ENCODE measurements at places on chromosomes 13 and 19.
A peak's percentile ranks its signal among the peaks of the same experiment; 100 is the strongest.

DNA sequence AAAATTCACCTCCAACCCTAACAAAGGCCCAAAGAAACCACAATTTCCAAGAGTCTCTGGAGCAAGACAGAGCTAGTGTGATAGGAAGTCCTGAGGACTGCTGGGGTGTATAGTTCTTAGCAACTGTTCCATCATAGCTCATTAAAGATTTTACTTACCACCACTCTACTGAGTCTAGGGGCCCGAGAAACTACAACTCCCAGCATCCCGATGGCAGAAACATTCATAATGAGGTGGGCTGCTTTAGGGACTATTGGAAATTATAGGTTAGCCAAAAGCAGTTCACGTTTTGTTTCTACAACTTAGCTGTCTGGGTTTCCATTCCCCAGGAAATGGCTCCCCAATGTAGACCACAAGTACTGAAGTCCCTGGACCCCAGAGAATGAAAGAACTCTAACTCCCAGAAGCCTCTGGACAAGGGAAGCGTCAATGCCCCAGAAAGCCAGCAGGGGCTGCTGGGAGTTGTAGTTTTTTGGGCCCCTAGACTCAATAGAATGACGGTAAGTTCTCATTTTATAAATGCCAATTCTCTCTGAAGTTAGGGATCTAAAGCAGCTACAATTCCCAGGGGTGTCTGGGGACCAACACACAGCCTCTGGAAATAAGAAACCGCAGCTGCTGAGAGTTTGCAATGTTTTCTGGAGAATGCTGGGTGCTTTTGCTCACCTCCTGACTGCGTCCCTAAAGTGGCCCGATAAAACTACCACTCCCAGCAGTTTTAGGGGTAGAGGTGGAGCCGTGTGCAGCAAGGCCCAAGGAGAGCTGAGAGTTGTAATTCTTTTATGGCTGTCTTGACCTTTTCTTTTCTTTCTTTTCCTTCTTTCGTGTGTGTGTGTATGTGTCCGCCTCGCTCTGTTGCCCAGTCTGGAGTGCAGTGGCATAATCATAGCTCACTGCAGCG lies 11.1 kb downstream of the FTL start:
- peaks cover 1% of the 10 kb centered on the region for H3K4me1 ChIP-seq
- H3K27ac ChIP-seq: no peak overlapping the region
- no peak for DNase-seq
- no peak overlapping the region for H3K4me3 ChIP-seq
- H3K27me3 ChIP-seq: no peaks in the 10 kb centered on the region

DNA sequence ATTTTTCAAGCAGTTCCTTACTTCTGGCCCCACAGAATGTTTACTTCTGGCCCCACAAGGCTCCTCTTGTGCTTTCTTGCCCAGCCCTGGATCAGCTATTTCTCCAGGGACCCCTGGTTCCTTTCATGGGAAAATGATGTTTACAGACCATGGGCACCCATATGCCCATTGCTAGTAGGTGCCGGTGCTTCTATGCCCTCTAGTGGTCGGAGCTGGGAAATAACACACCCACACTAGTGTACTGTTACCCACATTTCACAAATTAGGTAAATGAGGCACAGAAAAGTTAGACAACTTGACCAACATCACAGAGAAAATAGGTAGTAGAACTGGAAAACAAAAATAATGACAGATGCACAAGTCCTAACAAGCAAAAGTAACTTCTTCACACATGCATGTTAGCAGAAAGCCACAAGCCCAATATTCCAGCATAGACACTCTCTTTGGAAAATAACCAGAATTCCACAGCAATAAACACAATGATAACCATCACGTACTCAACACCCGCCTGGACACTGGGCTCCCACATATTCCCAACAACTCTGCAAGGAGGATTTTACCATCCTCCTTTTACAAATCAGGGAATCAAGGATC lies 1.3 kb upstream of the CEACAM6 start:
- H3K27ac ChIP-seq: no peak overlapping the region
- peaks cover 6% of the 10 kb centered on the region for H3K4me1 ChIP-seq
- H3K36me3 ChIP-seq: no peaks in the 10 kb centered on the region
- H3K27me3 ChIP-seq: peaks cover 64% of the 10 kb centered on the region
- peak; percentile 61 for DNase-seq
- H3K4me3 ChIP-seq: no peak overlapping the region

- no peak overlapping the region for H3K4me3 ChIP-seq
- DNase-seq: no peak
- no peaks in the 10 kb centered on the region for H3K27me3 ChIP-seq
- peaks cover 10% of the 10 kb centered on the region for H3K36me3 ChIP-seq
These were observed 43.4 kb downstream of the BICRA start for GRCh38 chr19:47652285-47652684.

DNA sequence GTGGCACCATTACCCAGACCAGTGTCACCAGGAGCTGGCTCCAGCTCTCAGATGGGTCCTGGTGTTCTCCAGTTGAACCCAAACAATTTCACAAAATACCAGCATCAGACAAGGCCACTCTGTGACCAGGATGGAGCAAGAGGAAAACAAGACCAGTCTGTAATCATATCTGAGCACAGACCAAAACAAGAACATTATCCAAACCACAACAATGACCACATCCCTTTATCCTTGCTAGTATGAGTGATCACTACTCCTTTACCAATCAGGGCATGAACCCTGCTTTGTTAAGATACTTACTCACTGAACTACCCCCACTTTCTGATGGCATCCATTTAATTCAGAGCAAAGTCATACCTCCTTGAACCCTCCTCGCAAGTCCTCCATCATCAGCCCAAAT lies 145.9 kb downstream of the NUFIP1 start:
- no peaks in the 10 kb centered on the region for H3K36me3 ChIP-seq
- no peaks in the 10 kb centered on the region for H3K4me1 ChIP-seq
- H3K4me3 ChIP-seq: no peak overlapping the region
- H3K27ac ChIP-seq: no peak overlapping the region

DNA sequence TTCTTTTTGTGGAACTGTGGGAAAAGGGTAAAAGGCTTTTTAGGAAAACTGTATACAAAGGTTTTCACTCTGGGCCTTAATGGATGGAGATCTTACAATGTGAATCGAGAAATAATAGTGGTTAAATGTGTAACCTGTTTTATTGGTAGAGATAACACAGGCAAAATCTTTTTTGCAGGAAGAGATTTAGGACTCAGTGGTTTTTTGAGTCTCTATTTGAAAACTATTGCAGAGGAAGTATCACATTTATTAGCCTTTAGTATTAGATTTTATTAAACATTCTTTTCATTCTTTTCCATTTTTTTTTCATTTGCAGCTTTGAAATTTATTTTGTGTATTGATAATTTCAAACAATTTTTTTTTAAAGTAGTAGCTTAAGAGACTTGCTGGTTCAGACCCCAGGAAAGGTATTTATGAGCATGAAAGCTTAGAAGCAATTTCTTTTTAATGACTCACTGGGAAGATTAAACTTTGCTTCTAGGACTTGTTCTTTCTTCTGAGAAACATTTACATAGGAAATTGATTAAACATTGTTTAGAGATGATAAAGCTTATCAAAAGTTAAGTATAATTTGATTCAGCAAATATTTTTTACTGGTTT lies 10.5 kb downstream of the KLF5 start:
- DNase-seq: no peak
- H3K27me3 ChIP-seq: peaks cover 9% of the 10 kb centered on the region
- H3K4me1 ChIP-seq: no peaks in the 10 kb centered on the region
- H3K36me3 ChIP-seq: no peaks in the 10 kb centered on the region

- no peak overlapping the region for H3K4me3 ChIP-seq
- no peaks in the 10 kb centered on the region for H3K36me3 ChIP-seq
- H3K27me3 ChIP-seq: peaks cover 12% of the 10 kb centered on the region
- DNase-seq: no peak
- no peak overlapping the region for H3K27ac ChIP-seq
- no peaks in the 10 kb centered on the region for H3K4me1 ChIP-seq
These were observed 334.1 kb downstream of the SHISA2 start for GRCh38 chr13:25717666-25718197.

GRCh38 chr19:13053761-13054625 lies 48.7 kb downstream of the LYL1 start:
- H3K36me3 ChIP-seq: no peaks in the 10 kb centered on the region
- no peak overlapping the region for H3K4me3 ChIP-seq
- DNase-seq: no peak
- peaks cover 10% of the 10 kb centered on the region for H3K4me1 ChIP-seq
- H3K27ac ChIP-seq: no peak overlapping the region

DNA sequence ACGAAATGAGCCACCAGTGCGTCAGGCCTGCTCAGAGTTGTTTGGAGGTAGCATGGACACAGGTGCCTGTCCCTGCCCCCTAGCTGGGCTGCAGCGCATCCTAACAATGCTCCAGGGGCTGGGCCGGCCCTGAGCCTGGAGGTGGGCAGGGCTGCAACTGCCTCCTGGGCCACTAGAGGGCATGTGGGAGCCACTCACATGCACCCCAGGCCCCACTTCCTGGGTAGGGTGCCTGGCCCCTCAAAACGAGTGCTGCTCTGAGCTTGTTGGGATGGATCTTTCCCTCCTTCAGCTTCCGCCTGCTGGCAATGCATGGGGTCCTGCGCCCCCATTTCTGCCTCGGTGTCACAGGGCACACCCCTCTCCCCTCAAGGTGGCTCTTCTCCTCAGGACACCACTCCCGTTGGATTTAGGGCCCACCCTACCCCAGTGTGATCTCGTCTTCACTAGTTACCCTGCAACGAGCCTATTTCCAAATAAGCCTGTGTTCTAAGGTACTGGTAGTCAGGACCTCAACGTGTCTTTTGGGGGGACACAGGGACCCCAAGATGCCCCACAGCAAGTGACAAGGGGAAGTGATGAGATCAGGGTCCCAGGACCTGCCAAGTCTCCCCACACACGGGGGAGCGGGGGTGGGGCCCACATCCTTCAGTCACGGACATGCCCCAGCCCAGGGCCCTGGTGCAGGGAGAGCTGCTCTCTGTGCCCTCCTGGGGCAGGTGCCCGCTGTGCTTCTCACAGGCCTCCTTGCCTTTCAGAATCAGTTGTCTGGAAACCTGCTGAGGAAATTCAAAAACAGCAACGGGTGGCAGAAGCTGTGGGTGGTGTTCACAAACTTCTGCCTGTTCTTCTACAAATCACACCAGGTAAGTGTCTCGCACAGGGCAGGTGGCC lies 131.3 kb downstream of the STK24 start:
- no peaks in the 10 kb centered on the region for H3K27me3 ChIP-seq
- H3K4me3 ChIP-seq: peak overlapping the region; percentile 10
- H3K36me3 ChIP-seq: peaks cover 20% of the 10 kb centered on the region

DNA sequence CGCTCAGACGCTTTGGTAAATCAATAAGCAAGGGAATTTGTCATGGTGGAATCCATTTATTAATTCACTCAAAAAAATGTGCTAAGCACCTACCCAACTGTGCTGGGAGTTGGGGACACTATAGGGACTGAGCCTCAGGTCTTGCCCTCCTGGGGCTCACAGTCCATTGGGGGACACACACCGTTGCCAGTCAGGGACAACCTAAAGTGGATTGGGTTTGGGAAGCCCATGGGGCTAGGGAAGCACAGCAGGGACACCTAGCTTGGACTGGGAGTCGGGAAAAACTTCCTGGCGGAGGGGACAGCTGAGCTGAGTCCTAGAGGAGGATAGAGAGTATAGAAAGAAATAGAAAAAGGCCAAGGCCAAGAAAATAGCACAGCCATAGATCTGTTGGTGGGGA lies 8.5 kb downstream of the FOSB start:
- peaks cover 10% of the 10 kb centered on the region for H3K27me3 ChIP-seq
- H3K4me3 ChIP-seq: peak overlapping the region; percentile 94
- peak; percentile 35 for DNase-seq
- peak overlapping the region; percentile 96 for H3K27ac ChIP-seq

GRCh38 chr13:98173431-98174152 lies 3.5 kb downstream of the RNF113B start:
- no peaks in the 10 kb centered on the region for H3K36me3 ChIP-seq
- H3K4me3 ChIP-seq: no peak overlapping the region
- no peaks in the 10 kb centered on the region for H3K4me1 ChIP-seq

- H3K27me3 ChIP-seq: peaks cover 24% of the 10 kb centered on the region
- no peak overlapping the region for H3K27ac ChIP-seq
- no peak for DNase-seq
- no peak overlapping the region for H3K4me3 ChIP-seq
- peaks cover 10% of the 10 kb centered on the region for H3K4me1 ChIP-seq
- H3K36me3 ChIP-seq: no peaks in the 10 kb centered on the region
These were observed 1.6 kb upstream of the SPINT2 start for GRCh38 chr19:38262585-38263268.

DNA sequence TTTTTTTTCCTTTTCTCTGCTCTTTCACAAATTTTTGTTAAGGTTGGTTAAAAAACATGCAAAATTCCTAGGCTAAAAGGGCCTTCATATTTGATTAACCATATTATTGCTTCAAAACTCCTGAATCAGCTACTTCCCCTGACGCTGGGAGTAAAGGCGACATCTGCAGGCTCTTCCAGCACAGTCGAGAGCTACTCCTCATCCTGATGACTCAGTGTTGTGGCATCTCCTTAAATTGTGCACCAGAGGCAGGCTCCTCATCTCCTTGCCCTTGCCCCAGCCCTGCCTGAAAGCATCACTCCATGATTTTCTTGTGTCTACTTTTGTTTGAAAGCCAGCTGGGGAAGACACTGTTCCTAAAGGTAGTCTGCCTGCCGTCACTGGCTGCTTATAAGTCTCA lies 24.5 kb upstream of the SOX1 start:
- H3K27me3 ChIP-seq: peaks cover 14% of the 10 kb centered on the region
- DNase-seq: no peak
- no peaks in the 10 kb centered on the region for H3K36me3 ChIP-seq
- H3K27ac ChIP-seq: no peak overlapping the region
- no peaks in the 10 kb centered on the region for H3K4me1 ChIP-seq

DNA sequence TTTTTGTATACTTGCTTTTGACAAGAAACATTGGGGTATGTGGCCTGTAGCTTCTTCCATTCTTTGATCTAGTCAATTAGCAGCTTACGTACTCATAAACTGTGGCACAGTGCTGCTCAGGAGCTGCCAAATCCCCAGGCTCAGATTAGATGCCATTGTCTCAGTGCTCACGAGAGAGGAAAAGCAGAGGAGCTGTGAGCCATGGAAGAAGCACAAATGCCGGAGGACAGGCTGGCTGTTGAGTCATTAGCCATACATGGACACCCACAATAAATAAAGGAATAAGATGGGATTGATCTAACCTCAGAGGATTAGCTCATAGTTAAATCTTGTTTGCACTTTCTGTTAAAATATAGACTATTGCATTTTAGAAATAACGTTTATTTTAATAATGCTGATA lies 121.7 kb downstream of the POSTN start:
- no peaks in the 10 kb centered on the region for H3K36me3 ChIP-seq
- H3K4me1 ChIP-seq: no peaks in the 10 kb centered on the region
- no peak overlapping the region for H3K4me3 ChIP-seq
- no peak for DNase-seq
- H3K27me3 ChIP-seq: no peaks in the 10 kb centered on the region
- no peak overlapping the region for H3K27ac ChIP-seq

DNA sequence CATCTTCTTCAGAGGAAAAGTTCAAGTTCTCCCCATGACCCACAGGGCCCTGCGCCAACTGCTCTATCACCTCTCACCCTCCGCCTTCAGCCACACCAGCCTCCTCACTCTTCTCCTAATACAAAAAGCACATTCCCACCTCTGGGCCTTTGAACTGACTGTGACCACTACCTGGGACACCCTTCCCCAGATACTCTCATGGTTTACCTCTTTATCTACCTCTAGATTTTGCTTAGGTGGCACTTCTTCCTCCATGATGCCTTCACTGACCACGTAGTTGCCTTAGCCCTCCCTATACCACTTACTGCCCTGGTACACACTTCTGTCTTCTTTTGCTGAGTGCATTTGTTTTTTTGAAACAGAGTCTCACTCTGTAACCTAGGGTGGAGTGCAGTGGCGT lies 3.9 kb upstream of the SYCE2 start:
- H3K27me3 ChIP-seq: no peaks in the 10 kb centered on the region
- no peak for DNase-seq
- peak overlapping the region; percentile 50 for H3K27ac ChIP-seq
- no peak overlapping the region for H3K4me3 ChIP-seq
